ENCODE measurements at places on chromosomes 16 and 17.

DNA sequence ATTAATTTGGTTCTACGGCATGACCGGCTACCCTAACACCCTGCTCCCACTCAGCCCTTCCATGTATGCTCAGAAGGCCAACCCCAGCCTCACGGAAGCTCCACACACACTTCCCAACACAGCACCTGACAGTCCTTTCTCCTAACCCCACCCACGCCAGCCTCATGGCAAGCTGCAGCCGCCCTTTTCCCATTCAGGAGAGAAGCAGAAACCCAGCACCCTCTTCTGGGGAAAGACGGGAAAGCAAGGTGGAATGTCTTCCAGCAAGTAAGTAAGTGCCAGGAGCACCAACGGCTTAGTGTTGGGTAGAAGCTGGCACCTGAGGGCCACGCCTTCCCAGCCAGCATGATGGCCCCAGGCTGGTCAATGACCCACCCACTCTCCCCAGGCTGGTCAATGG is 32.1 kb downstream of the ABR start:
- no peak for DNase-seq

DNA sequence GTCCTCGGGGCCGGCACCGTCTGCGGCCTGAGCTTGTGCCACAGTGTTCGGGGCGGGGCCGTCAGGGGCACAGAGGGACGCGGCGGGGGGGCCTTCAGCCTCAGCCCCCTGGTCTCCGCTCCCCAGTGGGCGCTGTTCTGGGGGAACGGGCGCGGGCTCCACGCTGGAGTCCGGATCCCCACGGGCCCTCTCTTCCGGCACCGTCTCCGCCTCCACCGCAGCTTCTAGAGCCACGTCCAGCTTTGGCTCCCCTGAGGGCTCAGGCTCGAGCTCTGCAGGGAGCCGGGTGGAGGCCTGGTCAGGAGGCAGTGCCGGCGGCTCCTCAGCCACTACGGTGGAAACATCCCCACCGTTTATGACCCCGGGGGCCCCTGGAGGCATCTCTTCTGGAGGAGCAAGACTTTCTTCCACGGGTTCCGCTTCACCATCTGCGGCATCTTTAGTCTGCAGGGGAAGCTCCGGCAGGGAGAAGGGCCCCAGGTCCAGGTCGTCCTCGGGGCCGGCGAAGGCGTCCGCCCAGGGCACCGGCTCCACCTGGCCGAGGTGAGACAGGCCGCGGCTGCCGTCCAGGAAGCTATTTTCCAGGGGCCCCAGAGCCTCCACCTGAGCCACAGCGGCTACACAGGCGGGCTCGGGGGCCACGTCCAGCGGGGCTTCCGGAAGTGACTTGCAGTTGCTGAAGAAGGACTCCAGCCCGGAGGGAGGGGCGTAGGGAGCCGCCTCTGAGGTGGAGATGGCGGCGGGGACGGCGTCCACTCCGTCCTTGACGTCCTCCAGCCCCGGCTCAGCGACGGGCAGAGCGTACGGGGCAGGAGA is 62.4 kb downstream of the ZNF778 start:
- no peak for DNase-seq

GRCh38 chr17:61750656-61751055 is 112.7 kb downstream of the BRIP1 start:
- no peak for DNase-seq

- DNase-seq, result no peak
Measured at GRCh38 chr17:8707332-8708024, 37.2 kb downstream of the CCDC42 start.

Data from activated T-helper 1 cell treated with anti-CD3 and anti-CD28 coated beads, Interleukin-2, amount 50 U/mL, for 16 hours (primary cell).